ENCODE measurements at places on chromosomes 2 and 18. TPM values are rescaled to one million over a fixed set of nuclear protein-coding genes. Genes with fewer than 3 reads are reported as not detected.

IL1A gene
- 6.4 TPM for total RNA-seq

PLEKHH2 gene
- 21.2 TPM for total RNA-seq

MRO gene
- total RNA-seq: not detected

ABCB6 gene
- 12.1 TPM for total RNA-seq

Measured in Calu3 (cell line).